Effector memory CD4-positive, alpha-beta T cell (primary cell): ENCODE measurements at places on chromosomes 4 and X.
A peak's percentile ranks its signal among the peaks of the same experiment; 100 is the strongest.

GRCh38 chr4:122898370-122899150 lies 23.8 kb downstream of the NUDT6 start:
- DNase-seq: no peak

DNA sequence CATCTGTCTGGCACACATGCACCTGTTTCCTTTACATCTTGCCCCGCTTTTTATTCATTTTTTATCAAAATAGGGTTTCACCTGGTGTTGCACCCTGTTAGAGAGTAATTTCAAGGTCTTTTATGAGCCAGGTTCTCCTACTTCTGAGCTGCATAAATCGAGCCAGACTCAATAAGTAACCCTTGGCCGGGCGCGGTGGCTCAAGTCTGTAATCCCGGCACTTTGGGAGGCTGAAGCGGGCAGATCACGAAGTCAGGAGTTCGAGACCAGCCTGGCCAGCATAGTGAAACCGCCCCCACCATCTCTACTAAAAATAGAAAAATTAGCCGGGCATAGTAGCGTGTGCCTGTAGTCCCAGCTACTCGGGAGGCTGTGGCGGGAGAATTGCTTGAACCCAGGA lies 1.0 kb upstream of the PPP2R3B start:
- no peak for DNase-seq

DNA sequence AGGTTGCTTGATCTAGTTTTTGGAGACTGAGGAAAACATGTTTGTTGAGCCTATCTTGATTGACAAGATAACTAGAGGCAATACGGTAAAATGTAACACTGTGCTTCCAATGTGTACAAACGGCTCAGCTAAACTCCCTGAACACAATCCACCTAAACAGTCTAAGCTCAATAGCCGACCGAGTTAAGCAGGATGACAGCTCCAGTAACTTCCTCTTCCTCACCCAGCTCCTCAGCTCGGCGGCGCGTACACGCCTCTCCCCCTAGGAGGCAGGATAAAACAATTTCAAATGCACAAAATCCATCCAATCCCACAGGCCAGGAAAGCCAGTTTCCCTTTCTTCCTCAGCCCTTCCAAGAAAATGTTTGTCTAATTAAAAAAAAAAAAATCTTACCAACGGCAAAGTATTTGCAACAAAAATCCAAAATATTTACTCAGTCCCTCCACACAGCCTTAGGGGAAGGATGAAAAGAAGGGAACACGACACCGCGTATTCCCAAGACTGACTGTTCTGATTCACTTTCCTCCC lies 1.0 kb downstream of the CNOT6L start:
- peak; percentile 15 for DNase-seq

DNA sequence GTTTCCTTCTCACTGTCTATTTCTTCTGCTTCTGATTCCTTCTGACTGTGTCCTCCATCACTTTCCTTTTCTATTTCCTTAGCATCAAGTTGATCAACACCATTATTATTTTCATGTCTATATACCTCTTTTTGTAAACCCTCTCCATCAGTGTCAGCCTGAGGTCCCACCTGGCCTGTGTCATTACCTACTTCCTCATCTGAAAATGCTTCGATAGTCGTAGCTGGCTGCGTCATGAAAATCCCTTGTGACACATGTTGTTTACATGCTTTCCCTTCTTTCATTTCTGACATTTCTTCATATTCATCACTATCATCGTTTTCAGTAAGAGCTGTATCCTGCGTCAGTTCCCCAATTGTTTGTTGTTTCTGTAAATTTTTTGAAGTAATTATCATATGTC lies 39.6 kb downstream of the RPGR start:
- no peak for DNase-seq

DNA sequence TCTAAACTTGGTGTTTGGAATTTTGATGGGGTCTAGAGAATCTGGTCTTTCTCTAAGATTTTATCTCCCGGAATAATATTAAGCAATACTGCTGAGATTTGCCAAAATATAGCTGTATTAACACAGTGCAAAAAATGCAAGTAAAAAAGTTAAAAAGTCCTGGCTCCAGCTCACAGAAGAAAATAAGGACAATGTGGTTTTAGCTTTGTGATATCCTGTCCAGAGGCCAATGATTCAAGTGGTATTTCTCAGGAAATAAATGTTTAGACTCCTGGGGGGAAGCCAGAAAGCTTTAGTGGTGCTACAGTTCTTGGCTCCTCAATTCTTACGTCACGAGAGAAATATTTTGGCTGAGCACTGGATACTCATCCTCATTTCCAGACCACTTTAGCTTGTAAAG lies 40.9 kb upstream of the IL13RA2 start:
- DNase-seq: no peak

DNA sequence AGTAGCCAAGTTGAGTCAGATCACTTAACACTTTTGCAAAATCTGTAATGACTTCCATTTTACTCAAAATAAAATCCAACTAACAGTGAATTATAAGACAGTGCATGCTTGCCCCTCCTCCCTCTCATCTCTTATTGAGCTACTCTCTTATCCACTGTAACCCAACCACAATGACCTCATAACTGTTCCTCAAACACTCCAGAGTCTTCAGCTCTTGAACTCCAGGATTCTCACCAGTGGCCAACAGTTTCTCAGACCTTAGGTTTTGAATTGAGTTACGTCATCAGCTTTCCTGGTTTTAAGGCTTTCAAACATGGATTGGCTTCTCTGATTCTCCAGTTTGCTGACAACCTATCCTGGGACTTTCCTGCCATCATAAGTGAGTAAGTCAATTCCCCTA lies 938.3 kb downstream of the RAB28 start:
- DNase-seq: no peak

DNA sequence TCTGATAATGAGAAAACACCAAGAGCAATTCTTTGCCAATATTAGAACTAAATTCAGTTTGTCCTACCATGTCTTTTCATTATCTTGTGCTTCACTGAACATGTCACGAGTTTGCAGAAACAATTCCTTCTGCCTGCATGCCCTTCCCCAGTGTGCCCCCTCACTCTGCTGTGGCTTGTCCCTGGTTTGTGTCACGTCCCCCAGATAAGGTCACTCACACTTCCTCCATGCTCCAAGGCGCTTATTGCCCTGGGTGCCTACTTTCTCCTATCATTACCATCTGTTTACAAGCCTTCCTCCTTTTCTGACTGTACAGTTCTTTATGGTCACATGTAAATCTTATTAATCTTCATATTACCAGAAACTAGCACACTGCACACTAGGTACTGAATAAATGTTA lies 394.1 kb downstream of the KCNIP4 start:
- no peak for DNase-seq

GRCh38 chr4:74087481-74087880 lies 11.5 kb downstream of the CXCL2 start:
- DNase-seq: no peak

DNA sequence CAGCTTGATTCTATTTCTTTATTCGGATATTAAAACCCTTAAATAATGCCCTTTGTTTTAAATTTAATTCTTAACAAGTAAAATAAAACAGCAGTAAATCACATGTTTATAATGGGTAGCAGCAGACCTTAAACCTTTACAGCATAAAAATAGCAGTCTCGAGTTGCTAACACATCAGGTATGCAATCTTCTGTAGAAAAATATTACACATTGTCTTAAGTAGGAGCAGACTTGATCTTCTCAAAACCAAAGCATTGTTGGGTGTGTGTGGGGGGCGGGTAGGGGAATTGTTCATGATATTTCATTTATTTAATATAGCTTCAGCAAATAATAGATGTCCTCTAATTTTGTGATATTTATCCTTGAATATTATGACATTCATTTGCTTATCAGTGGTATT lies 331.4 kb downstream of the PCDH7 start:
- DNase-seq: no peak

DNA sequence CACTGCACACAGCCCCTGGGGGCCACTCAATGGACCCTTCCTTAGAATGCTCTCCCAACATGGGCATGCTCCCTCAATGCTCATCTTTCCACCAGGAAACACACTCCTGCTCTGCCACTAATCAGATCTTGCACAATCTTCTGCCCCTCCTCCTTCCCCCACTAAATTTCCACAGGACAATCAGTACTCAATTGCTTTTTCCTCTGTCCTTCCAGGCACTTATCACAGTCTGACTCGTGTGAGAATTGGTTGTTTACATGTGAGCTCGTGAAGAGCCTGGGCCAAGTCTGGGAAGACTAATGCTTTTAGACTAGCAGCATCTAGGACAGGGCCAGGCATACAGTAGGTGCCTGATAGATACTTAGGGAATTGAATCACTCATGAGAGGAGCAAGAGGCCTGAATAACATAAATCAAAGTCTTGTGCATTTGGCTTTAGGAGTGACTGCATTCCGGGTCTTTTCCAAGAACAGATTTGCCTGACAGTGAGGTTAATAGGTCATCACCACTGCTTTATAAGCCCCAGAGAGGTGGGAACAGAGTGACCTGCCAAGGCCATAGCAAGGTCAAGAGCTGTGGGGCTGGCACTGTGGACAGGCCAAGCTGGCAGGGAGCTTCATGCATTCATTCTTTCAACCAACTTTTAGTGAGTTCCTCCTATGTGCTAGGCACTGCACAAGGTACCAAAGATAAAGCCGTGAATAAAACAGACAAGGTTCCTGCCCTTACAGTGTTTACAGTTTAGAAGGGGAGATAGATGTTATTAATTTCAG lies 55.0 kb downstream of the PRPS1 start:
- DNase-seq: no peak

DNA sequence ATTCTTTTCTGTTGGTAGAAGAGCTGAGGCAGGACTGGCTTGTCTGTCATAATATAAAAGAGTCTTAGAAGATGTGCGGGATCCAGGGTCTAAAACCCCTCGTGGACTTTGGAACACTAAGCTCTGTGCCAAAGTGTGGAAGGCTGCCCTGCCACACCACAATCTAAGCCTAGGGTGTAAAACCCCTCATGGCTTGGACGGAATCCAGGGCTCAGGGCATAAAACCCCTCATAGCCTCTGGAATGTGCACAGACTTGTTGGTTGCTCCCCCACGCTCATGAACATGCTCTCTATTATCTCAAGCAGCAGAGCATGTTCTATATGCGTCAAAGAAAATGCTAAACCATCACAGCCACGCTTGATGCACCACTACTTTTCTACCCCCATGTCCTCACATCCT lies 483.6 kb downstream of the GABRG1 start:
- no peak for DNase-seq

DNA sequence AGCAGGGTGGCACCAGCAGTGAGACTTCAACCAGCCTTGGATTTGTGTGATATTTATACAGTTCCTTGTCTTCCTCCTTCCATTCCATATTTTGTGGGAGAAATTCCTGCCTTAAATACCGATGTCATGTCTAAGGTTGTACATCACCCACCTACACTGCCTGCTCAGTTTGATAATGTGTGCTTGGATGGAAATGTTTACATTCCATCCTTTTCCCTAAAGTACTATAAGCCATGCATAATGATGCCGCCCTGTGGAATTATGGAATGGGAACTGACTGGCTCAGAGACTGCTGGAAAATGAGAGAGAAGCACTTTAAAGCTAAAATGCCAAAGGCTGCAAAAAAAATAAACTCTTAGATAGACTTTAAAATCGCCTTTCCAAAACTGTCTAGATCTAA lies 11.3 kb upstream of the GLUD2 start:
- no peak for DNase-seq

GRCh38 chr4:71602289-71602900 lies 181.5 kb downstream of the GC start:
- DNase-seq: no peak

DNA sequence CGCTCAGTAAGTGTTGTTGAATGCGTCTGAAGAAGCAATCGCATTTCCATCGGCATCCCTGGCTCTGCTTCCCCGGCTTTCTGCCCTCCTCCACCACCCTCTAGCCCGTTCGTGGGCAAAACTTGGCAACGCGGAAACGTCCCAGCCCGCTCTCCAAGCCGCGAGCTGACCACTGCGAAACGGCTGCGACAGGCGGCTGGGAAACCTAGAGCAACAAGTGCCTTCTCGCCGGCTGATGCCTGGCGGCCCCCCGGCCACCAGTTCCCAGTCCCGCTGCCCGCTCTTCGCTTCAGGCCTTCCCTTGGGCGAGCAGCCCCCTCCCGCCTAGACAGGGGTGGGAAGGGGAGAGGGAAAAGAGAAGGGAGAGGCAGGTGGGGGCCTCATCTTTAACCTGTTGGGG lies 837 bp downstream of the CITED1 start:
- DNase-seq: no peak

DNA sequence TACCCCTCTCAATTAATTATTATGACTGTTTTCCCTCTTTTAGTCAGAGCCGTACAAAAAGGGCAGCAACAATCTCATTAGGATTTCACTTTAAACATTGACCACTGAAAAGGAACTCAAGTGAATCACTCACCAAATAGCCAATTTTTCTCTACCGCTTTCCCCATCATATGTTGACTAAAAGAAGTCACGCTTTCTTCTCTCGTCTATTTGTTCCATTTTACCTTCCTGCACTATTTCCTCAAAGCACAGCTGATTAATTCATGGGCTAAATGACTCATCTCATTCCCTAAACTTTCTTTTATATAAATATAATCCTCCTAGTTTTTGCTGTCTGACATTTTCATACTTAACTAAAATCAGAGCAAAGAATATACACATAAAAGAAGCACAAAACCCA lies 8.2 kb downstream of the MID1 start:
- no peak for DNase-seq

DNA sequence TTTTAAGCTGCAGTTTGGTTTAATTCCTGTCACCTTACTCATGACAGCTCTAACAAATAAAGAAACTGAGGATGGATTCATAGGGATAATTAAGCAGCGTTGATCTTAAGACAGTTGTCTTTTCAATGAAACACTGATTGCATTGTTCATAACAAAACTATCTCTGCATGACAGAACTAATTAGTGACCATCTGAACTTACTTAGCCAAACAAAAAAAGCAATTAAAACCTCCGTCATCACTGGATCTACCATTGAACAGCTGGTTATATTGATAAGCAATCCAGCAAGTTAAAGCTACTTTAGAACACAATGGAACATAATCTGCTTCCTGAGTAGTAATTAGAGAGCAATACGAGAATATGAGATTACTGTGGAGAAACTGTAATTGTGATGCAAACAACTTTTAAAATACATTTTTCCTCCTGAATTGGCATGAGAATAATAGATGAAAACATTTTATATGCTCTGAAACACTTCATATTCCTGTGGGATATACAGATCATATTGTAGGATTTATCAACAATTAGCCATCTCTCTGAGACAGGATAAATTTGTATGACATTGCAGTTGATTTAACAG lies 2576.8 kb downstream of the PCDH7 start:
- DNase-seq: no peak

- no peak for DNase-seq
These were observed 158.4 kb downstream of the PDHA2 start for GRCh38 chr4:95998311-95998710.

- DNase-seq: no peak
These were observed 351.2 kb downstream of the ARHGAP24 start for GRCh38 chr4:85826060-85826678.

DNA sequence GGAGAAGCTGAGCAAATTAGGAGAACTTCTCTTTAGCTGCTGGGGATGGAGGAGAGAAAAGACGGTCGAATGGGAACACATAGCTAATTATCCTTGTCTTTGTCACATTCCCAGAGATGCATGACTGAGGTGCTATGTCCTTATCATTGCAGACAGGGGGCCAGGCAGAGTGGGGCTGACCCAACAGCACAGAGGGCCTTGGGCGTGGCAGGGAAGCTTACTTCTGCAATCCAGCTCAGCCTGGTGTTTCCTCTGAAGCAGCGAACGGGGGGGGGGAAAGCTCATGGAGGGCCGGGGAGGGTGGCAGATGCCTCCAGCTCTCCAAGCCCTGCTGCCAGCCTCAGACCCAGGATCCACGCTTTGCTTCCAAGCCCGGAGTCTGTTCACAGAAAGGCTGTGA lies 50.8 kb upstream of the HOPX start:
- no peak for DNase-seq
